GM12892 (cell line): ENCODE measurements at places on chromosomes 6 and 20.

DNA sequence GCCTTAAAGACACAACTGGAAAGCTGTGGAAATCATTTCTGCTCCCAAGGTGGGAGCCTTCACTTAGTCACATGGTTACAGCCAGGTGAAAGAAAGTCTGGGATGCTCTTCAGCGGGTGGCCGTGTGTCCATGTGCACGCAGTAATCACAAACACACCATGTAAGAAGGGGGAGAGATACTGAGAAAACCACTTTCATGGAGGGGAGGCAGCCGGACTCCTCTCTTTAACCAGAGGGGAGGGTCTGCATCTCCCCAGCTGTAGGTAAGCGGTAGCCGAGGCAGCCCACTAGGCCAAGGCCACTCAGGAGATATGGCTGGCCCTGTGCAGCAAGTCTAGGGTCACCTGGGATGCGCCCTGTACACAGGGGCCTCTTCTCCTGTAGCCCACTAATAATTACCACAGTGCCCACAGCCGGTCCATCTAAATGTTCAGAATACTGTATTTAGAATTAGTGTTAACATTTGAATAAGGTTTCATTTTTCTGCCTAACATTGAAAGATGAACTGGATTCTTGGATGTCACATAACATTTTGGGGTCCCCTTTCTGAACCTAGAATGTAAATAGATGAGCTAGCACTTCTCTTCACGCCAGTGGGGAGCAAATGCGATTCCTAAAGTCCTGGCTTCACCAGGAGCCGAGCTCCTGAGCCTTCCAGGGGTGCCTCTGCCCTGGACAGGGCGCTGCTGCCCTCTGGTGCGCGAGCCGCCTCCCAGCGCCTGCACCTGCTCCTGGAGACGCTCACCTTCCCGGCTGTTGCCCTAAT, 15.9 kb downstream of the GPR31 start:
- peak; percentile 65 for DNase-seq

DNA sequence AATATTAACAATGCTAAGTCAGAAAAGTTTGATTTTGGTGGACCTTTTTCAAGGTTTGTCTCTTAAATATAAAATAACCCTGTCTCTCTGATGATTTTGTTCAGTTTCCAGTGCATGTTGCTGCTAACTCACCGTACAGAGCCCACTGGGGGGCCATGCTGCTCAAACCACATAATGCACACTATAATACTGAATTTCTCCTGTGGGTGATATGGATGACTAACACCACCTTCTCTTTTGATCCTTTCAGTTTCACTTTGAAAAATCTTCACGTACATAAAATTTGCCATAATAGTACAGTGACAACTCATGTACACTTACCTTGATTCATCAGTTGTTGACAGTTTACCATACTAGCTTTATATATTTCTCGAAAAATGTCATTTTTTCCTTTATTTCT, 506.6 kb upstream of the MAN1A1 start:
- no peak for DNase-seq

- no peak for DNase-seq
Measured at GRCh38 chr6:56963793-56964192, 8.9 kb downstream of the BEND6 start.

DNA sequence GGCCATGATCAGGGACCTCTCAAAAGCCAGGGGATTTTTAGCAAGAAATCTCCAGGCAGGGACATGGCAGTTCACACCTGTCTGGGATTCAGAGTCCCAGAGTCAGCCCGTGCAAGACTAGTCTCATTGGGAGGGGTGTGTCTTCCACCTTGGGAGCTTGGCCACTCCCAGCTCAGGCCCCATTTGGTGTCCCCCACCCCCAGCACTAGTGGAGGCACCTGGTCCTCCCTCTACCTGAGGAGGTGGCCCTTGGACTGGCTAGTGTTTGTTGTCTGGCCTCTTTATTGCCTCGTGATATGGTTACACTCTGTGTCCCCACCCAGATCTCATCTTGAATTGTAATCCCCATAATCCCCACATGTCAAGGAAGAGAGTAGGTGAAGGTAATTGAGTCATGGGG, 140.8 kb upstream of the PHACTR3 start:
- no peak for DNase-seq

DNA sequence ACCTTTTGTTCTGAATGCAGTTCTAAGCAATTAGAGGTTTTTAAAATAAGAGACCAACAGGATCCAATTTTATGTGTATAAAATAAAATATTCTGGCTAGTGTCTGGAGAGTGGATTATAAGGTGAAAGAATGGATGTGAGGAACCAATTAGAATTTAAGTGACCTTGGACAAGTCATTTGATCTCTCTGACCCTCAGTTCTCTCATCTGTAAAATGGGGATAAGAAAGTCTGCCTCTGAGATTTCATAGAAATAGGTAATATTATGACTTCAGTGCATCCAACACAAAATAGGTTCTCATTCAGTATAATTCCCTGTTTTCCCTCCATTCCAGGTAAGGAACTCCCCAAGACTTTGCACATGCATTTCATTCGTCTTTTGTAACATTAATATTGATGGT, 18.9 kb downstream of the CASS4 start:
- no peak for DNase-seq

GRCh38 chr6:64258752-64259151, 623.1 kb downstream of the PHF3 start:
- DNase-seq, result no peak

- DNase-seq, result no peak
Measured at GRCh38 chr6:41159415-41160082, 3.4 kb downstream of the TREM2 start.

GRCh38 chr20:63052571-63053431, 46.0 kb upstream of the BHLHE23 start:
- DNase-seq, result no peak

DNA sequence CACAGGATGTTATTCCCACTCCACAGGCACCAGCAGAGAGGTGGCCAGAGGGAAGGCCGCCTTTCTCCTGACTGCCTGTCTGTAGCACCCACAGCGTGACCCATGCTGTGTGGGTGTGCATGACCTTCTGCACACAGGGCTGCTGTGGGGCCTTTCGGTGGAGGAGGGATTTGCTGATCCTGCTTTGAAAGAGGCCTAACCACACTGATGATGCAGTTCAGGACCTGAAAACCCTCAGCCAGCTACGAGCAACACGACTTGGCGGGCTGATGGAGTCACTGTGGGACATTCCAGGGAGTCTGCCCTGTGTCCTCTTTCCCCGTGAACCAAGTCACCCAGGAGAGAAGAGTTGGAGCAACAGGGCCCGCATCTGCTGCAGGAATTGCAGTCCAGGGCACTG, 49.1 kb downstream of the SYTL3 start:
- no peak for DNase-seq

GRCh38 chr20:62745279-62745951, 36.8 kb downstream of the NTSR1 start:
- no peak for DNase-seq

GRCh38 chr6:73144516-73144915, 80.8 kb downstream of the KHDC1L start:
- no peak for DNase-seq

DNA sequence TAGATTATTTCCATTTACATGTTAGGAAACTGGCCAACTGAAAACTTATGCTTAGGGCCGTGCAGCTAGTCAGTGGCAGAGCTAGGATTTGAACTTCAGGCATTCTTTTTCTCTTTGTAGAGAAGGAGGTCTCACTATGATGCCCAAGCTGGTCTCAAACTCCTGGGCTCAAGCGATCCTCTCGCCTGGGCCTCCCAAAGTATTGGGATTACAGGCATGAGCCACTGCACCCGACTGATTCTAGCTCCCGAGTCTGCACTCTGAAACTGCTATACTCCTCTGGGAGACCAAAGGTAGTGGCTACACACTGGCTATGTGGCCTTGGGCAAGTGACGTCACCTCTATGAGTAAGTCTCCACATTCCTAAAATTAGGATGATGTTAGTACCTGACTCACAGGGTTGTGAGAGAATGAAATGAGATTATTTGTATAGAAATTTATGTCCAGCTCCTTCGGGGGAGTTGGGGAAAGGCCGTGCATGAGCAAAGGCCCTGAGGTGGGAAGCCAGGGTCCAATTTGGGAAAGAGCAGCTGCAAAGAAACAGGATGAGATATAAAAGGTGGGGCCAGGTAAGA, 6.4 kb downstream of the PLTP start:
- no peak for DNase-seq

- peak; percentile 29 for DNase-seq
Measured at GRCh38 chr6:15296735-15297134, 50.9 kb downstream of the JARID2 start.

GRCh38 chr6:165929607-165930006, 238.0 kb downstream of the TBXT start:
- no peak for DNase-seq

DNA sequence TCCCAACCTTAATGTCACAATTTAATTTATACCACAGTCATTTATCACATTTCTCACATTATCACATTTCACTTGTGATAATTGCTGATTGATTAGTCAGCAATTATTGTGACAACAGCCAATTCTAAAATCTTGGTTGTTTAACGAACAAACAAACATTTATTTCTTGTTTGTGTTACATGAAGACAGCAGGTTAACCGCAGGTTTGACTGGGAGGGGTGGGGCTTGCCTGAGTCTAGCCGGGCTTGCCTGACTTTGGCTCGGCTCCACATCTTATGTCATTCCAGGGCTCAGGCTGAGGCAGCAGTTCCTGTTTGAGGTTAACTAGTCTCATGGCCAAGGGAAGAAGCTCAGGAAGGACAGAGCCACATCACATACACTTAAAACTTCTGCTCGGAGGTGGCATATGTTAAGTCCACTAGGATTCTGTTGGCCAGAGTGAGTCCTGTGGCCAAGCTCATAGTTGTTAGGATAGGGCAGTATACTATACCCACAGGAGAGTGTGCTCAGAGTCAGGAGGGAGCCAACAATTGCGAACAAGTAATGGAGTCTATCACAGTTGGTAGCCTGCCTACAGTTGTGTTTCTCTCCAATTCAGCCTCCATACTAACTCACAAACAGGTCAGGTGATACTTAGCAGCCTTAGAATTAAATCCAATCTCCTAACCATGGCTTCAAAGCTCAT, 90.0 kb upstream of the IFNGR1 start:
- DNase-seq, result no peak

GRCh38 chr6:162970246-162970645, 242.5 kb downstream of the PACRG start:
- no peak for DNase-seq

GRCh38 chr6:22281341-22282085, 15.3 kb downstream of the PRL start:
- DNase-seq, result no peak

- no peak for DNase-seq
Measured at GRCh38 chr6:114449659-114450058, 106.8 kb upstream of the HS3ST5 start.

DNA sequence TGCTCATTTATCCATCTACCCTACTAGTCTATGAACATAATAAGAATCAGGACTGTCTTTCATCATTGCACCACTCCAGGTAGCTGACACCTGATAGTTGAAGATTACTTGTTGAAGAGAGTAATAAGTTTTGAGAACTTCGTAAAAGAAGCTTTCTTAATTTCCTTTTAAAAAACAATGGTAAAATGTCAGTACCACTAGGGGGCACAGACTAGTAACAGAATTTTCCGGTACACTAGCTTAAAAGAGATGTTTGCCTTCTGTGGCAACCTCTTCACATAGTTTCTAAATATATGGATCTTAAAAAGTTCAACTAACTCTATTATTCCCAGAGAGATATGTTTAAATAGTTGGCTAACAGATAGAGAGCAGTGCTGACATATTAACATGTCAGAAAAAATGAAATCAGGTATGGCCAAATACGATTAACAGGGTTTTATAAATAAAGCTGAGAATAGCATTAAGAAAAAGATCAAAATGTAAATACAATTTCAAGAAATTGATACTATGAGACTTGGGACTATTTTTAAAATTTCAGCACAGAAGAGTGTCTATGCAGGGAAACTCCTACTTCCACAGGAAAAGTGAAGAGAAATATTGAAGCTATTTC, 5.4 kb upstream of the KCNQ5 start:
- DNase-seq, result no peak

DNA sequence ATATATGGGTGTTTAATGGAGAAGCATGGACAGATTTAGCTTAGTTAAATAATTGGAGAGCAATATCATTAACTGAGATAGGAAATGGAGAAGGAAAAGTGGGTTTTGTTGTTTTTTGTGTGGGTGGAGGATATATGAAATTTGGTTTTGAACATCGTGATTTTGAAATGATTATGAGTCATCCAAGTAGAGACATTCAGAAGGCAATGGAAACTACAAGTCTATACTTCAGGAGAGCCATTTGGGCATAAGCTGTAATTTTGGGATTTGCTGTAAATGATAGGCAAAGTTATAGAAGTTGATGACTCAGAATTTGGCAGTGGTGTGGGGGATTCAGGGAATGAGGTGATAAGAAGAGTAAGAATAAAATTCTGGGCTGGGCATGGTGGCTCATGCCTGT, 27.4 kb upstream of the FAM135A start:
- no peak for DNase-seq

DNA sequence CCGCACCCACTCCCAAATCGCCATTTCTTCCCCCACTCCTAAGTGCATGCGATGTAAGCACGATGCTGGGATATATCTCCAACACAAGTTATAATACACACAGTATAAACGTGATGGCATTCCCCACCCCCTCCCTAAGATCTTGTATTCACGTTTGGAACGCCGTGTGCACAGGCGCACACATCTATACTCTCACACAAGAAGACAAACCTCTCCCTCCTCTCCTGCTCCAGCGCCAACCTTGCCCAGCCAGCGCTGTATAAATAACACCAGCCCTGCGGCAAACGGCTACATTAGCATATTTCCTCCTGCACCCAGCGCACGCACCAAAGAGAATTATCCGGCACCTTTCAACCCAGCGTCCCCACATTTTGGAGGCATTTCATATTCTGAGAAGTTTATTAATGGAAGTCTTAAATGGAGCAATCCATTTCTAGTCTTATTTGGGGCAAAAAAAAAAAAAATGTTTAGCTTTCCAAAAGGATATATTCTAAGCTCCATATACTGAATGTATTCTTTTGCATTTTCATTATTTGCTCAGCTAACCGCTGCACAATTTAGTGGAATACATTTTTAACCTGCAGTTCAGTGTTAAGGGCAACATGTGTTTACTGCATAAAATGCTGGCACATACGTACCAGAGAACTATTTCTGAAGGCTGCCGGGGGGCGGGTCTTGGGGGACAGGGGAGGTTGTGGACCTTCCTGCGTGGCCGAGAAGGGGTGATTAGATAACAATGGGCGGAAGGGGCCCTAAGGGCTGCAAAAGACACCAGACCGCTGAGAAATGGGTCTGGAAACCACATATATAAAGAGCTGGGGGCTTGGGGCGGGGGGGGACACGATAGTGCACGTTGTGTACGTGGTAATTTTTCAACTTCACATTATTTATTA, 1.1 kb upstream of the SLC22A23 start:
- no peak for DNase-seq

- DNase-seq, result no peak
Measured at GRCh38 chr20:43388268-43389002, 69.3 kb upstream of the SRSF6 start.

DNA sequence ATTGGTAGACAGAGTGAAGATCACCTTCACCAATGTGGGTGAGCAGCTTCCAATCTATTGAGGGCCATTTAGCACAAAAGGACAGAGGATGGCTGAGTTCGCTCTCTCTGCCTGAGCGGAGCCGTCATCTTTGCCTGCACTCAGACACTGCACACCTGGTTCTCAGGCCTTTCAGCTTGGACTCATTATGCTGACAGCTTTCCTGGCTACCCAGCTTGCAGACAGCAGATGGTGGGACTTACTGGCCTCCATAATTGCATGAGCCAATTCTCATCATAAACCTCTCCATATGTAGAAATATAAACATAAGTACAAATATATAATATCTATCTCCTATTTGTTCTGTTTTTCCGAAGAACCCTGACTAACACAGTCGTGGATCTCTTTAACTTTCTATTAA, 13.7 kb downstream of the TBXT start:
- DNase-seq, result no peak

GRCh38 chr20:50484271-50484976, 25.8 kb upstream of the PTPN1 start:
- DNase-seq, result no peak
